Vagina (tissue), 2 donors: ENCODE measurements at places on chromosomes 11 and 22.

GRCh38 chr11:124583781-124584180 is 14.0 kb downstream of the OR8A1 start:
- no peak for DNase-seq

GRCh38 chr11:9701799-9702198 is 37.9 kb downstream of the SWAP70 start:
- DNase-seq: no peak

DNA sequence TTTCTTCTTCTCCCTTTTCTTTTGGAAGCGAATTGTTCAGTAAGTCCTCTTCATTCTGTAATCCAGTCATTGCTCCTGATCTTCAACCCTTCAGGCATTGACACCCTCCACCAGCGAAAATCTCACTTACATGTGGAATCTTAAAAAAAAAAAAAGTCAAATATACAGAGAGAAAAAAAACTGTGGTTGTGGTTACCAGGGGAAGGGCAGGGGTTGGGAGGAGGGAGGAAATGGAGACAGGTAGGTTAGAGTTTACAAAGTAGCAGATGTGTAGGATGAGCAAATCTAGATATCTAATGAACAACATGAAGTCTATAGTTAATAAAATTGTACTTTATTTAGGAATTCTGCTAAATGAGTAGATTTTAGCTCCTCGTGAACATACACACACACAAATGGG is 17.7 kb upstream of the TMEM123 start:
- DNase-seq: no peak

- DNase-seq: no peak
These were observed 13.0 kb downstream of the ABCC8 start for GRCh38 chr11:17463546-17464174.

DNA sequence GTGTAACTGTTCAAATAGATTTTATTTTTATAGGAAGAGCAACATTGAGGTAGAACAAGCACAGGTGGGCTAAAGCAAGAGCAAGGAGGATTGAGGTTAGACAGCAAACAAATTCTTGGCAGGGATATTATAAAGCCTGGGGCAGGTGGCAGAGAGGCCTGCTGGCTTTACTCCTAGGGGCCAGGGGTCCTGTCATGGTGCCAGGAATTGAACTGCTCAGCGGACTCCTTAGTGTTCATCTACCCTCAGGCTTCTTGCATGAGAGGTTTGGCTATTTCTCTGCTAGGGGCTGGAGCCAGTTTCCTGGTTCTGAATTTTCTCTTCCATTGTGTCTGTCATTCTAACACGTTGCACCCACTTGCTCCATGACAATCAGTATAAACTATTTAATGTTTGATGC is 217.2 kb upstream of the NCAM1 start:
- no peak for DNase-seq

DNA sequence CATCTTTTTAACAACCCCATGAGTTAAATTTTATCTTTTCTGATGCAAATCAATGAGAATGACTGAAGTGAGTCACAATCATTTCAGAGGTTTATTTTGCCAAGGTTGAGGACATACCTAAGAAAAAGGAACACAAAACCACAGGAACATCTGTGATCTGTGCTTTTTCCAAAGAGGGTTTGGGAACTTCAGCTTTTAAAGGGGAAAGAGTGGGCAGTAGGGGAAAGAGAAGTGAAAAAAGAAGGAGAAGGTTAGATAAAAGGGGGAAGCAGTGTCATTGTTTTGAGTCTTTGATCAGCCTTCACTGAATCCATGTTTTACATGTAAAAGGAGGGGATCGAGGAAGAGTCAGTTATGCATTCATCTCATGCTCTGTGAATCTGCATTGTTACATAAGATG is 45.3 kb upstream of the SPON1 start:
- no peak for DNase-seq

- DNase-seq: no peak
These were observed 62.4 kb upstream of the BMAL1 start for GRCh38 chr11:13215149-13215548.

DNA sequence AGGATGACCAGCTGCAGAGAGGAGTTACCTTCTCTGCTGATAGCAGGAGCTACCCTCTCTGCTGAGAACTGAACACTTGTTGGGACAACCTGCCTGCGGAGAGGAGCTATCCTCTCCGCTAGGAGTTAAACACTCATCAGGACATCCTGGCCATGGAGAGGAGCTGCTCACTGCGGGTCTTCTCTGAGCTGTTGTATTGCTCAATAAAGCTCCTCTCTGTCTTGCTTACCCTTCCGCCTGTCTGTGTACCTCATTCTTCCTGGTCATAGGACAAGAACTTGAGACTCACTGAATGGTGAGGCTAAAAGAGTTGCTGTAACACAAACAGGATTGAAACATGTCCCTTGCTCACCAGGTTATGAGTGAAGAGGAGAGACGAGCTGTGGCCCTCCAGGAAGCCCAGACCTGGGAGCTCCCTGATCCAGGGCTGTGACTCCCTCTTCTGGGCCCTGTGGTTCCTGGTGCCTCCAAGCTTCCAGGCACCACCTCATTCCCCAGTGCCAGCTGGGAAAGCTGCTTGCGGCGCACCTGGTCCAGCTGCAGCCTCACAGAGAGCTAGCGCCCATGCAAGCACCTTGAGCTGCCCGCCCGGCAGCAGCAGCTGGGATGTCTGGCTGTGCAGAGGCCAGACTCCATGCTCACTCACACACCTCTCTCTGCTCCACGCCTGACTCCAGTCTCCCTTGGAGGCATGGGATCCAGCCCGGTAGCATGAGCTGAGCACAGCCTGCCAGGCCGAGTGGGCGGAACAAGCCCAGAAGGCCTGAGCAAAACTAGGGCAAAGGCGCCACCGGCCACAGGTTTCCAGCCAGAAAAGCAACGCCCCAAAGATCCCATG is 50.5 kb downstream of the RAB30 start:
- DNase-seq: no peak

- DNase-seq: no peak
These were observed 1.9 kb downstream of the BTG4 start for GRCh38 chr11:111510311-111510710.

GRCh38 chr11:76671237-76671592 is 668 bp upstream of the LRRC32 start:
- no peak for DNase-seq

DNA sequence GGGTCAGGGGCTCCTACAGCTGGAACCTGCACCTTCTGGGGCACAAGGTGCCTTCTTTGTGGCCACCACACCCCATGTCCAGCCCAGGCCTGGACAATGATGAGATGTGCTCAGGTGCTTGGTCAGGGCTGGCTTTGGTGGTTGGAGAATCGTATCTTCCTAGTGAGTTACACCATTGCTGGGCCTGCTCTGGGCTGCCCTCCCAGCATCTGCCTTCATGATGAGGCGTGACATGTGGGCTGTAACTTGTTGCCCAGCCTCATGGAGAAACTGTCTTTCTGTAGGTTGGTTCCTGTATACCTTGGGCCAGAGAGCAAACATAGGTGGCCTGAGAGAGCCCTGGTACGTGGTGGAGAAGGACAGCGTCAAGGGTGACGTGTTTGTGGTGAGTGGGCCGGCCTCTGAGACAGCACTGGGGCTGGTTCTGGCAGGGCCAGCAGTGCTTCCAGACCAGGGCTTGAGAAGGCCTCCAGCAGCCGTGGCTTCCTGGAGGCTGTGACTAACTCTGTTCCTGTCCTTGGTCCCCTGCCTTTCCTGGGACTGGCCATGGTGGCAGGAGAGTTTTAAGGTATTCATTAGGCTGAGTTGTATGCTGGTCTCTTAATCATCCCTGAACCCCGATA is 18.1 kb downstream of the TRMU start:
- DNase-seq: no peak

GRCh38 chr22:38505541-38506117 is 482 bp downstream of the DDX17 start:
- no peak for DNase-seq

DNA sequence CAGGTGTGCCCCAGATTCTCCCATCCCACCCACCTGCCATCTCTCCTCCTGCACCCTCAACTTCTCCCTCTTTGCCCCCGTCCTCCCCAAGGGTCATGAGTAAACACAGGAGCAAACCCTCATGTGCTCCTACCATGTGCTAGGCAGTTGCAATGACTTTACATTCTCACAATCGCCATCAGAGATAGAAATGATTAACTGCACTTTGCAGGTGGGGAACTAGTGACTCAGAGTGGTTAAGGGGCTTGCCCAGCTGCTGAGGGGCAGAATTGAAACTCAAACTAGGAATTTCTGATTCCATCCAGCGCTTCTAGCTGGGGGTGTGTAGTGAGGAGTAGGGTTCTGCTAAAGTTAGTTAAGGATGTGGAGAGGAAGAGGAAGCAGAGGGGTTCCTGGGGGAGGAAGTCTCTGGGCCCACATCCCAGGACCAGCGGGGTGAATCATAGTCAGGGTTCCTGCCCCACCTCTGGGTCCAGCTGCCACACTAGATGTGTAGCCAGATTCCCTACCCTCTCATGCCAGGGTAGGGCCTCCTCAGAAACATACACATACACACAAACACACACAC is 16.0 kb upstream of the PRG2 start:
- no peak for DNase-seq

GRCh38 chr11:78080818-78081495 is 1.3 kb upstream of the NDUFC2 start:
- no peak for DNase-seq

GRCh38 chr11:47123094-47123493 is 53.6 kb downstream of the ARFGAP2 start:
- DNase-seq: no peak

GRCh38 chr11:105054723-105055493 is 9.8 kb upstream of the CARD16 start:
- DNase-seq: no peak

- DNase-seq: no peak
These were observed 43.8 kb downstream of the COPB1 start for GRCh38 chr11:14455648-14456430.

DNA sequence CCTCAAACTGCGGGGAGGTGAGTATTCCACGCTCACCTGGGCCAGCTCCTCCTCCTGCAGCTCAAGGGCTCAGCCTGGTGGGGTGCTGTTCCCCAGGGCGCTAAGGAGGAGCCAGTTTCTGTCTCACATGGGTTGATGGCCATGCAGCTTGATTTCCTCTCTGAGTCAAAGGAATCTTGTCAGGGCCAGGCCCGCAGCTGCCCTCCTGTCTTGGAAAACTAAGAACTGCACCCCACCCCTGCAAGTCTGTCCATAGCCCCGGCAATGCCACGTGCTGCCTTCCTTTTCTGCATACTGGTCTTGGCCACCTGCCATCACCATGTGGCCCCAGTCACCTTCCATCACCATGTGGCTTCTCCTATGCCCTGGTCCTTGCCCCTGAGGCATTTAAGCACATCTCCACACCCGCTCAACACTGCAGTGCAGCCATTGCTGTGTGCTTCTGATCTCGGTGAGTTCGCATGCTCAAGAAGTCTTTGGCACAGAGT is 35.2 kb upstream of the CLDN5 start:
- no peak for DNase-seq

GRCh38 chr11:33691066-33691864 is 9.4 kb downstream of the C11orf91 start:
- no peak for DNase-seq

DNA sequence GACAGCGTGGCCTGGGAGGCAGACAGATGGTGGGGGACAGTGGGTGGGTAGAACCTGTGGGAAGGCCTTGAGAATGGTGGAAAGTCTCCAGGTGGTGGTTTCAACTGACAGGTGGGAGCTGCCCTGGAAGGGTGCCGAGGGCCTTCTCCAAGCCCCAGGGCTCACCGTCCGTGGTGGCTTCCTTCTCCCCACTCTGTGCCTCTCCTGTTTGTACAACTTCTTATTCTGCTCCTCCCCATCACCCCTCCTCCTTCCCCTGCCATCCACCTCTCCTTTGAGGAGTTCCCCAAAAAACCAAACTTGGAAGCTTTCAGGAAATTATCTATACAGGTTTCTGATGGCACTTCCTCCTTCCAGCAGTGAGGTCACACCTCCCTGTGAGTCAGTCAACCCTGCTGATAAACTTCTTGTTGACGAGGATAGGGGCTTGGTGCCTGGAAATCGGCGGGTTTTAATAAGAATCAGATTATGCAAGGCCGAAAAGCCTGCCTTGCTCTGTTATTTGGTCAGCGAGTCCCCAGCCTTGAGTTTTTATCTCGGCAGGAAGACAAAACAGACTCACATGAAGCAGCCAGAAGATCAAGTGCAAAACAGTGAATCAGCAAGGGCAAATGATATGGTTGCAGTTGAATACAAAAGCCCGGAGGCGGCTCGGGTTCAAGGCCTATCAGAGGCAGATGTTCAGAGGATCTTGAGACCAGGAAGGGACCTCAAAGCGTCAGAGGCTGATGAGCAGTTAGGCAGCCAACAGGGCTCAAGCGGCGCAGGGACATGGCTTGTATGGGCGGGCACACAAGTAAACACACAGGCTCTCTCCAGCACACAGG is 9.5 kb upstream of the ST3GAL4 start:
- no peak for DNase-seq

DNA sequence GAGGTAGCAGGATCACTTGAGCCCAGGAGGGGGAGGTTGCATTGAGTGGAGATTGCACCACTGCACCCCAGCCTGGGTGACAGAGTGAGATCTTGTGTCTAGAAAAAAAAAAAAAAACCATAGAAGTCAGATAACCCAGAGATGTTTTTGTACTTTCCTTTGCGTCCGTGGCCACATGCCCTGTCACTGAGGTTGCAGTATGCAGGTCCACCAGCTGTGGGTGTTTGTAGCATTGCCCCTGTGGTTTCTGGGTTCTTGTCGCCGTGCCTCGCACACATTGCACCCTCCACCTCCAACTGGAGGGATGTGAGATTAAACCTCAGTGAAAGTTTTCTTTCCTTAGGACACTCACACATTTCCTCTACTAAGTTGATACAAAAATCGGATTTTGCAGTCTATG is 70.3 kb downstream of the TNRC6B start:
- DNase-seq: no peak

GRCh38 chr11:47376107-47376524 is 2.2 kb downstream of the SPI1 start:
- DNase-seq: no peak

GRCh38 chr22:36546092-36546804 is 17.3 kb upstream of the EIF3D start:
- DNase-seq: no peak

GRCh38 chr22:20241579-20242392 is 26.3 kb downstream of the RTN4R start:
- no peak for DNase-seq

GRCh38 chr11:16242806-16243205 is 113.5 kb downstream of the SOX6 start:
- DNase-seq: no peak

GRCh38 chr11:130571519-130571918 is 123.1 kb downstream of the ADAMTS15 start:
- no peak for DNase-seq

DNA sequence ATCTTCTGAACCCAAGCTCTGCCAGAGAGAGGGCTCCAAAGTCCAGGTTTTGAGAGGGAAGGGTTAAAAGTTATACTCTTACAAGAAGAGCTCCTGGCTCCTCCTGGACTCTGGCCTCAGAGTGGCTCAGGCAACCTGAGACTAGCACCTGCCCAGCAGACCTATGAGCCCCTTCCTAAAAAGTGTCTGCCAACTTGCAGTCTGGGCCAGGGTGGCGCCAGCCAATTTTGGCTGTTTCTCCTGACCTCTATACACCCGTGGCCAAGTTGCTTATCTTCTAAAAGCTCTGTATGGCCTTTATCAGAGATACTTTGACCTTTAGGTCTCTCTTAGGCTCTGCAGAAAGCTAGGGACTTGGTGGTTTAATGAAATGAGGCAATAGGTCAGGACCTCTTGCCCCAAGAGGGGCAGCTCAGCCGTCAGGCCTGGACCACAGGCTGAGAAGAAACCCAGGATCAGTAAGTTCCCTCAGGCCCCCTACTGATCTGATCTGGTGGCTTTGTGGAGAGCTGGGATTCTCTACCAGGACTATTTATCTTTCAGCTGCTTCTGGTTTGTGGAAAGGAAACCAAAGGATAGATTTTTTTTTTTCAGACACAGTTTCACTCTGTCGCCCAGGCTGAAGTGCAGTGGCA is 10.3 kb upstream of the UCP3 start:
- no peak for DNase-seq
